H4 (cell line): ENCODE measurements at places on chromosomes 11 and 22. TPM values are rescaled to one million over a fixed set of nuclear protein-coding genes. Genes with fewer than 3 reads are reported as not detected.
A peak's percentile ranks its signal among the peaks of the same experiment; 100 is the strongest.

GRCh38 chr22:47167056-47167455 lies 404.6 kb downstream of the TBC1D22A start:
- DNase-seq = no peak

- no peak for DNase-seq
Measured at GRCh38 chr11:91835051-91835560, 389.5 kb upstream of the FAT3 start.

DNA sequence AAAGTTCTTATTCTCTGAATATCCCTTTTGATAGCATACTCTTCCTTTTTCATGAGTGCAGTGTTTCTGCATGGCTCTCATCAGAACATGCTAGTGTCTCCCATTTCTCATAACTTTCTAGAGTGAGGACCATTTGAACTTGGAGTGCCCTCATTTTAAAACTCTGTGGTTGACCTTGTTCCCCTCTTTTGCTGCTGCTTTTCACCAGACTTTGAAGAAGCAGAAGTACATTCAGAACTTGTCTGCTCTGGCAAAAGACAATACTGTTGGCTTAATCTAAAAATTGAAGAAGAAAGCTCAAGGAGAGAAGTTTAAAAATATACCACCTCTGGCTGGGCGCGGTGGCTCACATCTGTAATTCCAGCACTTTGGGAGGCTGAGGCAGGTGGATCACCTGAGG lies 35.0 kb downstream of the PPARA start:
- DNase-seq = no peak

Gene MMP27
- total RNA-seq = not detected in 2 replicates

Gene NDUFS8
- 138 and 167 TPM in 2 replicates for total RNA-seq

Gene TMEM86A
- total RNA-seq = 3.5 and 3.8 TPM in 2 replicates

Gene INPP5J
- total RNA-seq = 0.45 and 0.79 TPM in 2 replicates

DNA sequence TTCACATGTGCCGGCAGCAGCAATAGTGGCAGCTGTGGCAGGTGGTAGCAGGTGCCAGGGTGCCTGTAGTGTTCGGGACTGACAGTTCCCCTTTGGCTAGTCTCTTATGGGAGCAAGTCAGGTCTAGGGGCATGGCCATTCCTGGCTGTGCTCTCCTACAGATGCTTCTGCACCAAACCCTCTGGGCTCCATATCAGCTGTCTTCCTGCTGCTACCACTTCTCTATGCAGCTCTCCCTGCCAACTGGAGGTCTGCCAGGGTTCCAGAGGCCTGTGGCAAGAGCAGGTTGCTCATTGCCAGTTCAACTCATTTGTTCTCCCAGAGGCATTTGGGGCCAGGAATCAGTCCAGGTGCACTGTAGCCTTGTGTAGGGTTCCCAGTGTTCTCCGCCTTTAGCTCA lies 473.7 kb downstream of the JRKL start:
- no peak for DNase-seq

DNA sequence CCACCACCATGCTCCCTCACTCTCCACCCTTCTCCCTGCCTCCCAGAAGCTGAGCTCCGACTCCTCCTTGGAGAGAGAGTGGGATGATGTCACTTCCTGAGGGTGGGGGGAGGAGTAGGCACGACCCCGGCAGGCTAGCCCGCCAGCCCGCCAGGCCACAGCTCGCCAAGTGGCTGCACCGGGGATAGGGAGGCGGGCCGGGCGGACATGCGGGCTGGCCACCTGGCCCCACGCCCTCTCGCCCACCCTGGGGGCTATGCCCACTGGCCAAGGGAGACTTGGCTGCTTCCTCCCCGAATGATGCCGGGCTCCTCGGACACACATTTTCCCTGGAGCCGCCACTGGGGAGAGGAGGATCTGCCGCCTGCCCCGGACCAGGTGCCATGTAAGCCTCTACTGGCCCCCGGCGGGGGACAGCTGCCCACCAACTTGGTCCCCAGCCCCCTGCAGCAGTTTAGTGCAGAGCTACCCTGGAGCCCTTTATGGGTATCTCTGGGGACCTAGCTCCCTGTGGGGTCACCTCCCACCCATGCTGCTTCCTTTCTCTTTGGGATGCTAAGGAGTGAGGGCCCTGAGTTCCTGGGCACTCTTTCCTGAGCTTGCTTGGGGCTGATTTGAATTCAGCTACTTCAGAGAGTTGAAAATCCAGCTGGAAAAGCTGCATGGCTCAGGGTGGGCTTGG lies 33.7 kb upstream of the MYRF start:
- DNase-seq = no peak

DNA sequence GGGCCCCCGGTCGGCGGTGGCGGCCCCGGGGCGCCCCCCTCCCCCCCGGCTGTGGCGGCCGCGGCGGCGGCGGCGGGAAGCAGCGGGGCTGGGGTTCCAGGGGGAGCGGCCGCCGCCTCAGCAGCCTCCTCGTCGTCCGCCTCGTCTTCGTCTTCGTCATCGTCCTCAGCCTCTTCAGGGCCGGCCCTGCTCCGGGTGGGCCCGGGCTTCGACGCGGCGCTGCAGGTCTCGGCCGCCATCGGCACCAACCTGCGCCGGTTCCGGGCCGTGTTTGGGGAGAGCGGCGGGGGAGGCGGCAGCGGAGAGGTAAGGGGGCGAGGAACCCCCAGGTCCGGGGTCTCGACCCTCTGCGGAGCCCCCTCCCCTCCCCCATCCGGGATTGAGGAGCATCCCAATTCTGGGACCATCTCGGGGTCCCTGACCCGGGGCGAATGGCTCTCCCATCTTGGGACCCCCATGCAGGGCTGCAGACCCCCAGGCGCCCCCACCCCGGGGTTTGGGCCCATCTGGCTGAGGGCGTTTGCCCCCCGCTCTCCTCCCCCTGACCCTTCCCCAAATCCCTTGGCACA lies 431 bp downstream of the KMT2A start:
- no peak for DNase-seq

Gene ALDH3B2
- total RNA-seq = not detected in 2 replicates

DNA sequence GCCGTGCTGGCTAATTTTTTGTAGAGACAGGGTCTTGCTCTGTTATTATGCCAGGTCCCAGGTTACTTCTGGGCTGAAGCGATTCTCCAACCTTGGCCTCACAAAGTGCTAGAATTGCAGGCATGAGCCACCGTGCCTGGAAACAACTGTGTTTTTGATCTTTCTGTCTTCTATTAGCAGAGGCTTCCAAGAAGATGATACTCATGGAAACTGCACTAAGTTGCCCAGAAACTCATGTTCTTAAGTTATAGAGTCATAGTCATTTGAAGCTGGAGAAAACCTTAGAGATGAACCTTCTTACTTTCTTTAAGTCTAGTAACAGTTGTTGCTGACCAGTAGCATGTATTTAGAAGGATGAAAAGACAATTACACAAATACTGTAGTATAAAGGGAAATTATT lies 37.1 kb upstream of the HSPA8 start:
- DNase-seq = no peak

- no peak for DNase-seq
Measured at GRCh38 chr11:96779030-96779429, 389.2 kb downstream of the JRKL start.

DNA sequence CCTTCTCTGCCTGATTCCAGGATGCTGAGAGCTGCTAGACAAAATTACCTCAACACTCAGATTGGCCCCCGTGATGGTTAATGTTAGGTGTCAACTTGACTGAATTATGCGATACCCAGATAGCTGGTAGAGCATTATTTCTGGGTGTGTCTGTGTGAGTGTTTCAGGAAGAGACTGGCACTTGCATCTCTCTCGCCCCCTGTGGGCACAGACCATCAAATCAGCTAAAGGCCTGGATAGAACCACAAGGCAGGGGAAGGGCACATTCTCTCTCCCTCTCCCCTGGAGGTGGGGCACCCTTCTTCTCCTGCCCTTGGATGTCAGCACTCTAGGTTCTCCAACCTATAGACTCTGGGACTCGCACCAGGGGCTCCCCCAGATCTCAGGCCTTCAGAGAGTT lies 79.7 kb downstream of the KIRREL3 start:
- no peak for DNase-seq

- DNase-seq = no peak
Measured at GRCh38 chr11:4495487-4495886, 13.0 kb downstream of the OR52K1 start.

Gene P2RY2
- not detected in 2 replicates for total RNA-seq

DNA sequence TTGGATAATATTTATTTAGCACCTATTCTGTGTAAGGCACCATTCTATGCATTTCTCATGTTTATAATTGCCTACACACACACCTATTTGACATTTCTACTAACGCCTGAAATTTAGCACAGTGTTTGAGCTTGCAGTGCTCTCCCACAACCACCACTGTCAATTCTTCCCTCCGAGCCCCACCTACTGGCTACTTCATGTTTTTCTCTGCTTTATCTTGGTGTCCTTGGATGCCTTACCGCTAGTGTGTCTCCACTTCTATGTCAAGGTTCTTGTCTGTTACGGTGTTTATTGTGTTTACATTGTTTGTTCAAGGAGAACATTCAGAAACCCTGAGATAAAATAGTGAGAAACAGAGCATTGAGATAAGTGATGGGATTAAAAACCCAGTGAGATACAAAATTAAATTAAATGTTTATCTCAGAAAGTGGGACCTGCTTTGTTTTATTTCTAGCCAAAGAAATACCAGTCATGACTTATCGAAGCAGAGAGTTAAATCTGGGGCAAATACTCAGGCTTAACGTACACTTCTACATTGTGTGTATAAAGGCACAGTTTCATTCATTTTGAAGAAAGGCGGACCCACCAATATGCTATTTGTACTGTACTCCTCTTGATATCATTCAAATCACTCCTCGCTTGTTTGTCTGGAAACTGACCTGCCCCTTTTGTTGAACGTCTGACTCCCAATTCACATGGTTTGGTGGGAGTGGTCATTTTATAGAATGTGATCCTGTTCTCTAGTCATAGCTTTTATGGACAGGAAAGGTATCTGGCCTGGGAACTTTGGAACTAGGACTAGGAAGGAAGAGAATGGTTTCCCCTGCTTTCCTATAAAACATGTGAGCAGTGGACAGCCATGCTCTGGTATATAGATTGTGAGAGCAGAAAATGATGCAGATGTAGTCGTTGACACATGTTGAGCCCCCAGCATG lies 39.2 kb upstream of the SLC36A4 start:
- DNase-seq = peak; percentile 41

Gene IRAG1
- 0.27 and 0.66 TPM in 2 replicates for total RNA-seq

DNA sequence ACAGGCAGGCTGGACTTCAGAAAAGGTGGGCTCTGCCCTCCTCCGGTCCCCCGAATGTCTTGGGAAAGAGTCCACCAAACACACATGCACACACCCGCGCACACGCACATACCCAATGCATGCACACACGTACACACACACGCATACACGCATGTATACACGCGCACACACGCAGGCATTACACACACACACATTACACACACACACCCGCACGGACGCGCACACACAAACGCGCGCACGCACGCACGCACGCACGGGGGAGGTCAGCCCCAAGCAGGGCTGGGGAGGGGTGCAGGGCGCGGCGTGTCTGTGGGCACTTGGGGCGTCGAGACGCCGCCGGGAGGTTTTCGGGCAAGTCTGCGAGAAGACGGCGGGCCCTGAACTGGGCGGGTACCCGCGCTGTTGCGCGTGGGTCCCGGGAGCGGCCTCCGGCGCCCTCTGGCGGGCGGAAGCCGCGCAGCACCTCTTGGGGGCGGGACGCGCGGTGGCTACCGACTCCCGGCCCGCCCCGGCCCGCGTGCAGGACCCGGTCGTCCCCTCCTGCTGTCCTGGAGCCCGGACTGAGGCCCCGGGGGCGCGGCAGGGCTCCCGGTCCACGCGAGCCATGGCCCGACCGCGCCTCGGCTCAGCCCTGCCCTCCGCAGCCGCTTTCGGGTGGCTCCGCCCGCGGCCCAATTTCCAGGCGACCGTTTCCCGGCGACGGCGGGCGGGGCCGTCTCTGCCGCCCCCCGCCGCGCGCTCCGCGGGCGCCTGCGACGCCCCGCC lies 3.6 kb downstream of the SEPTIN5 start:
- DNase-seq = peak; percentile 11

Gene CARD16
- 80.6 and 105 TPM in 2 replicates for total RNA-seq

Gene DNAJB7
- total RNA-seq = not detected in 2 replicates

DNA sequence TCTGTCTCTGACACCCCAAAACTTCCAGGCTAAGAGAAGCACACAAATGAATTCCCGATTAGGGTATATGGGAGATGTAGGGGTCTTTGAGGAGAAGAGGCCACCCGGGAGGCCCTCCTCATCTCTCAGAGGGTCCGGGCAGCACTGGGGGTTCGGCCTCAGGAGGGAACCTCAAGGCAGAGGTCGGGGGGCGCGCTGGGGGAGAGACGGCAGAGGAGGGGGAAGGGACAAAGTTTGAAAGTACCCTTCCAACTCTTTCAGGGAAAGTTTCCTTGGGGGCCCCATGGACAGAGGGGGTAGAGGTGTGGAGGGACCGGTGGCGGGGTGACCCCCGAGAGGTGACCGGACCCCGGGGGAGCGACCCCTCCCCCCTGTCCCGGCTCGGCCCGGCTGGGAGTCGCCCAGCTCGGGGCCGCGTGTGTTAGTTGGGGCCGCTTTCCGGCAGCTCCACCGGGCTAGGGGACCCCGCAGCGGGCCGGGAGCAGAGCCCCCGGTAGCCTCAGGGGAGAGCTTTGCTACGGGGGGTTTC lies 3.3 kb upstream of the GCAT start:
- DNase-seq = no peak

- DNase-seq = no peak
Measured at GRCh38 chr11:64132191-64132771, 33.6 kb downstream of the MACROD1 start.

DNA sequence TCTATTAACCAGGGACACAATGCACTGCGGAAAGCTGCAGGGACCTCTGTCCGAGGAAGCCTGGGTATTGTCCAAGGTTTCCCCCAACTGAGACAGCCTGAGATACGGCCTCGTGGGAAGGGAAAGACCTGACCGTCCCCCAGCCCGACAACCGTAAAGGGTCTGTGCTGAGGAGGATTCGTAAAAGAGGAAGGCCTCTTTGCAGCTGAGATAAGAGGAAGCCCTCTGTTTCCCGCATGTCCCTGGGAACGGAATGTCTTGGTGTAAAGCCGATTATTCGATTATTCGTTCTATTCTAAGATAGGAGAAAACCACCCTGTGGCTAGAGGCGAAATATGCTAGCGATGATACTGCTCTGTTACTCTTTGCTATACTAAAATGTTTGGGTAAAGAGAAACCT lies 5.2 kb downstream of the BET1L start:
- no peak for DNase-seq

- no peak for DNase-seq
Measured at GRCh38 chr11:72760539-72761405, 8.6 kb upstream of the ARAP1 start.
